ENCODE measurements at places on chromosomes 6 and 20.

DNA sequence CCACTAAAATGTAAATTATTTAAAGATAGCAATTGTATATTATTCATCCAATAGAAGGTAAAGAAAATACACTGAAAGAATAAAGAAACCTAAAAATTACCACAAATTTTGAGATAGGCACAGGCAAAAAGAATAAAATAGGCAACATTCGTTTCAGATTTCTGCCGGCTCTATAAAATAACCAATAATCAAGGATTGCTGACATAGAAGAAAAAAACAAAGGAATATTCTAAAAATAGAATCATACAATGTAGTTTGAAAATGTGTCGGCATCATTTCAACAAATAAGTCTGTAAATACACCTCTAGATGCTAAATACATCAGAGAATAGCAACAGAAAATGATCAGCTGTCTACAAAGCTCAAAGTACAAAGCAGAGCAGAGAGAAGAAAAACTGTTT, 973.3 kb downstream of the EPHA7 start:
- no peak for DNase-seq

GRCh38 chr6:163354085-163354484, 60.4 kb upstream of the QKI start:
- no peak for DNase-seq

- DNase-seq, result no peak
These were observed 495.3 kb upstream of the RNF217 start for GRCh38 chr6:124466949-124467348.

DNA sequence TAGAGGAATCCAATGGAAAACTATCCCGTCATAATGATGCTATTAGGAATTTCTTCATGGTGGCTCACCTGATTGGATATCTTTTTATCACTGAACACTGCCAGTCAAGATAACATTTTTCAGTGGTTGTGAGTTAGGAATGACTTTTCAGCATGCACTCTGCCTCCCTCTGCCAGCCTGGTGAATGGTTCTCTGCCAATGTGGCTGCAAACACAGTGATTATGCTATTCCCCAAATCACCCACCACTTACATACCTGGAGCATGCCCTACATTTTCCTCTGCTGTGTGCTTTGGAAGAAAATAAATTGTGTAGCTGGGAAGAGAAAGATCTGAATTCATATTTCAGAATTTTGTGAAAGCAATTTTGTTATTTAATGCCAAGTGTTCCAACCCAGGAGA, 102.6 kb upstream of the LAMP5 start:
- DNase-seq, result no peak

DNA sequence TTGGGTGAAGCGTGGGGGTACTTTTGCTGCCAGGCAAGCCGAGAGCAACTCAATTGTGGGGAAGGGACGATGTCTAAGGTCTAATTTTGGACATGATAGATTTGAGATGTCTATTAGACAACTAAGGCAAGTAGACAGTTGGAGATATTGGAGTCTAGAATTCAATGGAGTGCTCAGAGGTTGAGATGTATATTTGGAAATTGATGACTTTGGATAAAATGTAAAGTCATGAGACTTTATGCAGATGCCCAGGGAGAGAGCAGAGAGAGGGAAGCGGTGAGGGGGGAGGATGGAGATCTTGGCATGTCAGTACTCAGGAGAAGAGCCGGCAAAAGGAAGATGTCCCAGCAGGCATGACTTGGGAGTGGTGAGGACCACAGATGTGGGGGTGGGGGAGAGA, 6.9 kb downstream of the MYLK2 start:
- DNase-seq, result no peak

DNA sequence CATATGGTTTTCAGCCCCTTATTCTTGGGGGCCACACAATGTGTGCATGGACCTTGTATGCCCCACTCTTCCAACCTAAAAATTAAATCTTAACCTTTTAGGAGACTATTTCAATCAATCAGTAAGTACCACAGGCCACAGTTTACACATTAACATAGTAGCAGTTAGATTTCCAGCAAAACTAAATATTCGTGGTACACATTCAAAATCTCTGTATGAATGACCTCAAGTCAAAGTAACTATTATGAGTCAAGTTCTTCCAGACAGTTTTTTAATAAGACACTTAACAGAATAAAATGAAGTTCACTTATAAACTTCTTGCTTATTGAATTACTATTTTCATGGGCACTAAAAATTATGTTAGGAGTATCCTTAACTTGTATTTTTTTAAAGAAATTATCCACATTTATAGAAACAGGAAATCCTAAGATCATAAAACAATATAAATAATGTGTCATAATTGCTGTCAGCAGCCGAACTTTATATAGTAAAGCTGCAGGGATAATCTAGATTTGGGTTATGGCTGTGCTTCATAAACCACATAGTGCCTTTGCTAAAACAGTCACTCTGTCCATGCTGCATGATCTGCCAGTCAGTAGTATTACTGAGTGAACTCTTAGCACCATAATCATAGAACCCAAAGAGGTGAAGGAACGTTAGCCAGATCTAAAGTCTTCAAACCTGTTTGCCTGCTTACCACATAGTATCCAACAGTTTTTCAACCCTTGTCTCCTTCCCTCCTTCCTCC, 21.7 kb downstream of the SEC63 start:
- no peak for DNase-seq

- DNase-seq, result no peak
These were observed 33.4 kb upstream of the MICB start for GRCh38 chr6:31464252-31465184.
